ENCODE measurements at places on chromosomes 2 and 18. TPM values are rescaled to one million over a fixed set of nuclear protein-coding genes. Genes with fewer than 3 reads are reported as not detected.

DNA sequence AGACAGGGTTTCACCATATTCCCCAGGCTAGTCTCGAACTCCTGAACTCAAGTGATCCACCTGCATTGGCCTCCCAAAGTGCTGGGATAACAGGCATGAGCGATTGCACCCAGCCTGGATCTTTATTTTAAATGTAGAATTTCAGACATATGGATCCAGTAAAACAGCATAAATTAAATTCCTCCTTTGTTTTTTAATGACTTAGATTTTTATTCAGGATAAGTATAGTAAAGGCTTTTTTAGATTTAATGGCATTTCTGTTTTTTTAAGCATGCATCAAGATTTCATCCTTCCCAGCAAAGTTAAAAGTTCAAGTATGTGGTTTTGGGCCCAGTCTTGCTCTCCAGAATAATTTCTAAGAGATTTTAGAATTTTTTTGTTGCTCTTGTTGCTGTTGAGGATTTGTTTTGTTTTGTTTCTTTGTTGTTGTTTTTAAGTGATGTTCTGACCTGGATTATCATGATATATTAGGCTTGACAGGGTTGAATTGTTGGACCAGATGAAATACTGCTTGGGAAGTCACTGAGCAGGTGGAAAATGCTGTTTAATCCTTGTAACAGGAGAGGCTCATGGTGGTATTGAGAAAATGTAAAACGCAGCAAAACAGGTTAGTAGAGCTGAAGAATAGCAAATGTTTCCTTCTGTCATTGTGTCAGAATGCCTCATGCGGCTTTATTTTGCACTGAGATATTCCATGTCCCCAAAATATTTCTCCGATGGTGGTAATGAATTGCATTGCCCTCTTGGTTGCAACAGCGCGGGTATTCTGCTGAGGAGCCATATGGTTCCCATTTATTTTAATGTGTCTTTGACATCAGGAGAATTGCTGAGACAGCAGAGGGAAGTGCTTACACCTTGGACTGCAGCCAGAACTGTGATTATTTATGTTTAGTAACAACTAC lies 147.9 kb downstream of the GALNT3 start:
- no peak for DNase-seq

- DNase-seq: no peak
Observed at GRCh38 chr2:130341562-130342019, 1.1 kb upstream of the IMP4 start.

GRCh38 chr2:237485304-237485703 lies 1.7 kb upstream of the MLPH start:
- no peak for DNase-seq

- DNase-seq: peak; percentile 79
Observed at GRCh38 chr2:229586746-229587705, 127.3 kb downstream of the DNER start.

GRCh38 chr2:3101016-3101942 lies 276.3 kb downstream of the EIPR1 start:
- DNase-seq: no peak

DNA sequence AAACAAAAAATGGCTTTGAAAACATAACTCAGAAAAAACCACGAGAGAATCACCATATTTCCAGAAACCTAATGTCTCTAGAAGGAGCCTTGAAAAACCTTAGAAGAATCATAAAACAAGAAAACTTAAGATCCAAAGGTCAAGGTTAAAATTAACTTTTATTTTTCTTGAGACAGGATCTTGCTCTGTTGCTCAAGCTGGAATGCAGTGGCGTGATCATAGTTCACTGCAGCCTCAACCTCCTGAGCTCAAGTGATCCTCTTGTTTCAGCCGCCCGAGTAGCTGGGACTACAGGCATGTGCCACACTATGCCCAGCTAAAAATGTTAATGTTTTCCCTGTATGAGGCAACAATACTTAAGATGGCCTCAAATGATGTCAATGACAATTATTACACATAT lies 254.2 kb upstream of the SESTD1 start:
- DNase-seq: peak; percentile 30

The ALPG gene
- not detected for total RNA-seq

The BMP10 gene
- not detected for total RNA-seq

The HNMT gene
- total RNA-seq: 76.5 TPM

All from ovary (tissue), 10 donors.